Right hindlimb (tissue), 1 donor: ENCODE measurements at places on chromosomes 6 and 20.

GRCh38 chr6:127878115-127878514 is 22.7 kb downstream of the THEMIS start:
- DNase-seq = no peak

DNA sequence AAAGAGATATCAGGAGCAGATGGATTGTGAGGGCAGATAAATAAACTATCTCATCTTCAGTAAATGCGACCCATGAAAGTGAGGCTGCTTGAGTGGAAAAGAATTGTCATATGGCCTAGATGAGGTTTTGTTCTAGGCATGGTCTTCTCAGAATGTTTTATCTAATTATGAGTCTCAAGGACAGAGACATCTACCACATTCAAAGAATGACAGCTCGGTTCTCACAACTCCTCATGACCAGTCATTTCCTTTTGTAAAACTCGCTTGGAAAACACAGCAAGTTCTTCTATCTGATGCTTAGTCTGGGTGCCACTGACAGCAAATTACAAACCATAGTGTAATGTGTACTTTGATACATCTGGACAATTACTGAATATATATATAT is 140.5 kb downstream of the CCDC170 start:
- DNase-seq = no peak

GRCh38 chr6:17725083-17725482 is 18.4 kb upstream of the NUP153 start:
- DNase-seq = peak; percentile 62

DNA sequence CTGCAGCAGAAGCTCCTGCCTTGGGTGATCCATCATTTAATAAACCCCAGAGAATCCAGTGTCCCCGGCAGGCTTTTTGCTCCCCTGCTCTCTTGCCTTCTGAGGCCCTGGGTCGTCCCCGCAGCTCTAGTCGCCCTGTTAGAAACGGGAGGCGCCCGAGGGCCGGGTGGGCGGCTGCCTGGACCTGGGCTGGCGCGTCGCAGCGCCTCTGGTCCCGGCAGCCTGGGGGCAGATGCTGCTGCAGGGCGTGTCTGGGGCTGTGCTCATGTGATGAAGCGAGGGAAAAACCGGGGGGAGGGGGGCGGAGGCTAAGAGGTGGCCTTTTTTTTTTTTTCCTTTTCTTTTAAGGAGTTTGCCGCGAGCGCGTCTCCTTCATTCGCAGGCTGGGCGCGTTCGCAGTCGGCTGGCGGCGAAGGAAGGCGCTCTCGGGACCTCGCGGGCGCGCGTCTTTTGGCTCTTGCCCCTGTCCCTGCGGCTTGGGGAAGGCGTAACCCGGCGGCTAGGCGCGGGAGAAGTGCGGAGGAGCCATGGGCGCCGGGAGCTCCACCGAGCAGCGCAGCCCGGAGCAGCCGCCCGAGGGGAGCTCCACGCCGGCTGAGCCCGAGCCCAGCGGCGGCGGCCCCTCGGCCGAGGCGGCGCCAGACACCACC is 394 bp downstream of the AKAP12 start:
- peak; percentile 90 for DNase-seq

GRCh38 chr6:35739645-35740524 is 3.1 kb downstream of the ARMC12 start:
- no peak for DNase-seq

DNA sequence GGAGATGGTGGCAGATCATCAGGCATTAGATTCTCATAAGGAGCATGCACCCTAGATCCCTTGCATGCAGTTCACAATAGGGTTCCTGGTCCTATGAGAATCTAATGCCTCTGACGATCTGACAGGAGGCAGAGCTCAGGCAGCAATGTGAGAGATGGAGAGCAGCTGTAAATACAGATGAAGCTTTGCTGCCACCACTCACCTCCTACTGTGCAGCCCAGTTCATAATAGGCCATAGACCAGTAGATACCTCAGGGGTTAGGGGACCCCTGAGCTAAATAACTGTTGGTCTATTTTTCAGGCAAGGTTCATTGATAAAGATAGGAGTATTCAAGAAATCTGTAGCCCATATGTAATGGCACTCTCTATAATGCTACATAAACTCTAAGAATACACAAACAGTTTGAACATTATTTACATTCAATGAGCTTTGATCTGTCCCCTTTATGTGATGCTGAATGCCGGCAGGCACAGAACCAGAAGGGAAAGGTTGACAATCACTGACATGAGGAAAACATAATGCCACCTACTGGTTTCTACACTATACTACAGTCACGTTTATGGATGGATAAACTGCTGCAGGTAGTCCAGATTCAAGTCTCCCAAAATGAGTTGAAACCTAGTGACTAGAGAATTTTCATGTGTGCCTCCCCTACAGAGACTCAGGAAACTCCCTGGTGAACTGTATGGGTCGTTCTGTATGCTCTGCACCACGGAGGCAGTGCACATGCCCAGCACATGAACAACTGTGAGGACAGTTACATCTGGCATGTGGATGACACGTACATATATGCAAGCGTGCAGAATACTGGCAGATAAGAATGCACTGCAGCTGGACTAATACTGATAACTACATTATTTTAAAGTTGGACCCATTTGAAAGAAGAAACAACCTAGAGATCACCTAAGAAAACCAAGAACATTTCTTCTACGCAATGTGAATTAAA is 72.0 kb downstream of the DST start:
- DNase-seq = no peak

GRCh38 chr6:41074692-41075436 is 2.1 kb downstream of the NFYA start:
- DNase-seq = no peak

DNA sequence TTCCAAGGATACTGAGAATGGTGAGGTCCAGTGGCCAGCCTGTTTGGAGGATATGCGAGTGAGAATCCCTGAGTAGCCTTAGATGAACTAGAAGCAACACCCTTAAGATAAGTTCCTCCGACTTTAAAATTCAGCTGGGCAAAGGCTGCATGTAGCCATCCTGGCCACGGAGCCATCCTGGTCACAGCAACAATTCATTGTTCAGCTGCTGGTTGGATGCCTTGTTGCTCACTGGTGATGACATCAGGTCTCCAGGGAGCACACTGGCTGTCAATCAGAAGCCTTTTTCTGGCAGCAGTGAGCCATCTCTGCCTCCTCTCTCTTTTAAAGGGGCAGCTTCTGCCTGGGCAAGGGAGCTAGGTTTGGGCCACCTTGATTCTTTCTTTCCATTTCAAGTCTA is 22.4 kb upstream of the RIMS4 start:
- DNase-seq = no peak

- no peak for DNase-seq
Measured at GRCh38 chr6:130037207-130037811, 18.9 kb downstream of the L3MBTL3 start.

DNA sequence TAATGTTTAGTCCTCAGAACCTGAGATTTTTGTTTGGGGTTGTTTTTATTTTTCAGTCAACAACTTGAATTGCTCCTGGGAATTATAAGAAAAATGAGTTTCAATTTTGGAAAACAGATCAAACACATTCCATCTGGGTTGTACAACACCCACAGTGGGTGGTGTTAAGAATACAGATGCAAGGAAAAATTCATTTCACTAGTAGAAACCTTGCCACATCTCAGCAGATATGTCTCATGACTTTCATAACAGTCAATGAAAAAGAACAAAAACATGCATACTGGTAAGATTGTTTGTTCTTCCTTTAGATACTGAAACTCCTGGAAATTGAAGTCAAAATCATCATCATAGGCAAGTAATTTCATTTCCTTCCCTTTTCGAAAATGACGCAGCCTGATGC is 78.9 kb downstream of the MOXD1 start:
- no peak for DNase-seq

DNA sequence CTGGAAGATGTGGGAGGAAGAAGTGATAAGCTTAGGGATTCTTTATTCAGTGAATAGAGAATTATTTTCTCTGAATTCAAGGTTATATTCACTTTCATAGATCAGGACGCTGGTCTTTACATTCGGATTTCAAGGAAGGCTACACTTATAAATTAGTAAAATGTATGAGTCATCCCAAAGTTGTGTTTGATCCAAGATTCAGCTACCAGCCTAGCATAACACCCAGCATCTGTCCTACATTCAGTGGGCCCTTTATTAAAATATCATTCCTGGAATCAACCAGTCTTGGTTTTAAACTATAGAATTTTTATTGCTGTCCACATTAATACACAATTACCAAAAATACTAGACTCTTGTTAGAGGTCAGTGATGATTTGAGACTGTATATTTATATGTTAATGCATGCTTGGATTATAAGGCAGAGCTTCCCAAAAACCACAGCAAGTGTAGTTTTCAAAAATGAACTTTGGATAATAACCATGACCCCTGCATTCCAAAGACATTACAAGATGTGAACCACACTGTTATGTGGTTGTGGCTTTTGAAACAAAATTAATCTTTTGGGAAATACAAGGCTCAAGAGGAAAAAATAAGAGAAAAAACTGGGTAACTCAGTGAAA is 210.7 kb upstream of the CNR1 start:
- DNase-seq = no peak

- no peak for DNase-seq
Measured at GRCh38 chr6:98839781-98840361, 5.5 kb downstream of the POU3F2 start.

DNA sequence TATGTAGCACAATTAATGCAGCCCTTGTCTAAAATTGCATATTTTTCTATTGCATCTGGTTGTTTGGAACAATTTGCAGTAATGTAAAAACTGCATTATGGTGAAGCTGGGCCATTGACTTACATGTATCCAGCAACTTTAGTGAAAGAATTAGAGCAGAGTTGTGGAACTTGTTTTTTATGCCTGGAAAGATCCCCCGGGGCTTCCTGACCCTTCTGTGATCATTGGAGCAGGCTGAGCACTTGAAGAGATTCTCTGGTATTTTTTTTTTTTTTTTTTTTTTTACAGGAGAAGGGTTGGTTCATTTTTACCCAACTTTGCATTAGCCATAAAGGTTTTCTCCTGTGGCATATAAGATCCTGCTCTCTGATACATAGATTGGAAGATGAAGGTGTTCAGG is 45.0 kb downstream of the LIN28B start:
- no peak for DNase-seq

GRCh38 chr6:117728626-117729025 is 53.4 kb downstream of the NUS1 start:
- DNase-seq = no peak

- no peak for DNase-seq
Measured at GRCh38 chr20:23152308-23152892, 66.3 kb upstream of the CD93 start.

- DNase-seq = no peak
Measured at GRCh38 chr20:63756648-63756991, 17.0 kb downstream of the SLC2A4RG start.

DNA sequence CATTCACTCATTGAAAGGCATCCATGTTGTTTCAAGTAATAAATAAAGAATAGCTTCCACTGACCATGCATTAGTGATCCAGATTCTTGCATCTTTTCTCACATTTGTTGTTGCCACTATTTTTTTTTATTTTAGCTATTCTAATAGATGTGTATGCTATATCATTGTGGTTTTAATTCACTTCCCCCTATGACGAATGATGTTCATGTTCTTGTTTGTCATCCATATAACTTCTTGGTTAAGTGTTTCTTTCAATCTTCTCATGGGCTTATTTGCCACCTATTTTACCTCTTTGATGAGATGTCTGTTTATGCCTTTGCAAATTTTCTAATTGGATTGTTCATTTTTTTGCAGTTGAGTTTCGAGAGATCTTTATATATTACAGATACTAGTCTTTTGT is 681.2 kb downstream of the HDGFL1 start:
- DNase-seq = no peak

- peak; percentile 81 for DNase-seq
Measured at GRCh38 chr20:36199345-36200257, 36.7 kb upstream of the AAR2 start.

DNA sequence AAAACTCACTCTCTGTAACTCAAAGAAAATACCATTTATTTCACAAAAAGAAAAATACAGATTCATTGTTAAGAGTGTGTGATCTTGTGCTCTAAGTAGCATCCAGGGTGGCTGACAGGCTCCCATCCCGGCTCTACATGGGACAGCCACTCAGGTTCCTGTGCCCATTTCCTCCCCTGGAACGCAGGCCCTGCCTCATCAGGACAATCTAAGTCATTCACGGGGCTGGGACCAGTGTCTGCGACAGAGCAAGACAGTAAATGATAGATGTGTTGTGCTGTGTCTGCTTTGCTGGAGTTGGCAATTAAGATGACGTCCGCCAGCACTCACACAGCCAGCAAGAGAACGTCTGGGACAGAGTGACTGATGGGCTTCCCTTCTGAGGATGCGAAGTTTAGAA is 6.9 kb upstream of the FAM209A start:
- DNase-seq = no peak

DNA sequence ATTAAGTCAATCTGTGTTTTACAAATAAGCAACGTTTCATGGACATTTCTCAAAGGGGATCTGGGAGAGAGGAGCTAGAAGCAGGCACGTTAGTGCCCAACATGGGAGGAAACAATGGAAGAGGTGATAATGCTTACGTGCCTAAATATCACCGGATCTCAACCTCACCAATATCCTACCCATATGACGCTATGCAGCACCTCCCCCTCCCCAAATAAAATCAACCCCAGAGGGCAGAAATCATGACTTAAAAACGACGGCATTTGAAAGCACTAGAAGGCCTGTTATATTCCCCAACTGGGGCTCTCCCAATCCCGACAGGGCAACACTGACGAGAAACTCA is 425 bp downstream of the HBS1L start:
- DNase-seq = no peak

DNA sequence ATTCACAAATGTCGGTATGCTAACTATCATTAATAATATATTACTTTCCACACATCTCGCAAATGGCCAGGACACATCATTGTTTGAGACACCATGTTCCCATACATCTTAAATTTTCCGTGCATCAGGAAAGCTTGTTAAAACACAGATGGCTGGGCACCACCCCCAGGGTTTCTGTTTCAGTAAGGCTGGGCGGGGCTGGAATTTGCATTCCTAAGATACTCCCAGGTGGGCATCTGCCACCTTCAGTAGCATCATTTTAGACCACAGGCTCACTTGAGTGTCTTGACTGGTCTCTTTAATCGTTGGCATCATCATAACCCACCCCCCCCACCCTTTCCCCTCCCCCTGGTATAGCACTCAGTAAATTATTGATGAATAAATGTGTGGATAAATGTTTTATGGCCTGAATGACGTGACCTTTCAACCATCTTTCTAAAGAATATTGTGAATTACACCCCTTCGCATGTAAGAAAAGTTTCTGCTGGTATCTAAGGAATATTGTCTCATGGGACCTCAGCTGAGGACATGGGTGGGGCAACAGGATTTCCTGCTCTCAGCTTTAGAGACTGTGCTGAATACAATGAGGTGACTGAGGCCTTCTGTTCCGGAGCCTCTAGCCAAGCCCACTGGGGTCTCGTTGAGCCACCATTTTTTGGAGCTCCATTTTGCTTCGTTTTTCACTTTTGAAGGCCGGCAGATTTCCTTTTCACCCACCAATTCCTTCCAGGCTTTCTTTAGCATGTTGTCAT is 124.1 kb upstream of the NEDD9 start:
- DNase-seq = no peak

DNA sequence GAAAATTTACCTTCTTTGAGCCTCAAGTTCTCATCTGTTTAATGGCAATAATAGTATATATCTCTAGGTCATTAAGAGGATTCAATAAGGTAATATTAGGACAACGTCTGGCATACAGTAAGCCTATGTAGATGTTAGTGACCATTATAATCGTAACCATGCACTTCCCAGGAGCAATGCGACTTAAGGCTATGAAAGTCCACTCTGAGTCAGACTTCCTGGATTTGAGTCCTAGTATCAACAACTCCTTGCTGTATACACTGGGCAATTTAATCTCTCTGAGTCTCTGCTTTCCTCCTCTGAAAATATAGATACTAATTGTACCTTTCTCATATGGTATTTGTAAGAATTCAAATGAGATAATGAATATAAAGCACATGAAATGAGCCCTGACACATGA is 168.1 kb upstream of the HDDC2 start:
- no peak for DNase-seq
